Lower lobe of right lung (tissue), 2 donors: ENCODE measurements at places on chromosomes 4 and X.

DNA sequence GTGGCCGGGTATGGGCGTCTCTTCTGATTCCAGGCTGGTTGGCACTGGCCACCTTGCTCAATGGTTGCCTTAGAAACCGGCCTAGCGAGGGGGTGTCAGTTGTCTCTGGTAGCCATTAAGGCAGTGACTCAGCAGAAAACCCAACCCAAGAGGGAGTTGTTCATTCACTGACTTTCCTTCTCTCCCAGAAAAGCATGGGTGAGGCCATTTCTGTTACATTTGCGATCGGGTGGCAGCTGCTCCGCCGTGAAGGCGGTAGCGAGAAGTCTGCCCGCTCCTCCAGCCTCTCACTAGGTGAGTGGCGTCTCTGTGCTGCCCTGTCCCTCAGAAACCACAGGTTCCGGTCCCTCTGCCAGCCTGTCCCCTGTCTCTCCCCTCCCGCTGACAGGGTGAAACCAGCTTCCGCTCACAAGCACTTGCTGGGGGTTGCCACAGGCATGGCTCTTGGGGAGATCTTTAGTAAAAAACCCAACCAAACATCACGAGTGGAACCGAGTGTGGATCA lies 17.4 kb downstream of the IRAK1 start:
- DNase-seq = peak; percentile 70

- no peak for DNase-seq
These were observed 85.5 kb downstream of the CAMK2D start for GRCh38 chr4:113675731-113676697.

DNA sequence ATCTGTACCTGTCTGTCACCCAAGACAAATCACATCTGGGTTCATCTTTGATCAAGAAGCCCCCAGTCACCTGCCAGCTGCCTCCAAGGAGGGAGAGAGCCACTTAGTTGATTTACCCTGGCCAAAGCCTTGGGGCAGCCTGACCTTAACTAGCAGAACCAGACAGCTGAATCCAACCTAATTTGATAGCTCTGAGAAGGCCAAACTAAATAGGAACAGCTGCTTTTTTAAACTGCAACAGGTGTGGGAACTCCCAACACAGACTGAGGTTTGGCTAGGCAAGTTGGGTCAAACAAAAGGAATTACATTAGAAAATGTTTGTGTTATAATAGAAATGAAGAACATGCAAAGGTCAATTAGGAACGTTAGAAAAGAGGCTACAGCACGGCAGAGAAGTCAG lies 375.7 kb downstream of the NLGN4X start:
- DNase-seq = no peak

- DNase-seq = no peak
These were observed 135.6 kb upstream of the CXXC4 start for GRCh38 chr4:104630272-104630671.

GRCh38 chr4:183770906-183771305 lies 111.8 kb downstream of the TRAPPC11 start:
- no peak for DNase-seq

DNA sequence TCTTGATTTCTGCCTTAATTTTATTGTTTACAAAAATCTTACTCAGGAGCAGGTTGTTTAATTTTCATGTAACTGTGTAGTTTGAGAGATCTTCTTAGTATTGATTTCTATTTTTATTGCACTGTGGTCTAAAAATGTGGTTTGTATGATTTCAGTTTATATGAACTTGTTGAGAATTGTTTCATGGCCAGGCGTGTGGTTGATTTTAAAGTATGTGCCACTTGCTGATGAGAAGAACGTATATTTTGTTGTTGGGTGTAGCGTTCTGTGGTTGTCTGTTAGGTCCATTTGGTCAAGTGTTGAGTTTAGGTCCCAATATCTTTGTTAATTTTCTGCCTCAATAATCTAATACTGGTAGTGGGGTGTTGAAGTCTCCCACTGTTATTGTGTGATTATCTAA lies 996.8 kb downstream of the PCDH19 start:
- DNase-seq = no peak

DNA sequence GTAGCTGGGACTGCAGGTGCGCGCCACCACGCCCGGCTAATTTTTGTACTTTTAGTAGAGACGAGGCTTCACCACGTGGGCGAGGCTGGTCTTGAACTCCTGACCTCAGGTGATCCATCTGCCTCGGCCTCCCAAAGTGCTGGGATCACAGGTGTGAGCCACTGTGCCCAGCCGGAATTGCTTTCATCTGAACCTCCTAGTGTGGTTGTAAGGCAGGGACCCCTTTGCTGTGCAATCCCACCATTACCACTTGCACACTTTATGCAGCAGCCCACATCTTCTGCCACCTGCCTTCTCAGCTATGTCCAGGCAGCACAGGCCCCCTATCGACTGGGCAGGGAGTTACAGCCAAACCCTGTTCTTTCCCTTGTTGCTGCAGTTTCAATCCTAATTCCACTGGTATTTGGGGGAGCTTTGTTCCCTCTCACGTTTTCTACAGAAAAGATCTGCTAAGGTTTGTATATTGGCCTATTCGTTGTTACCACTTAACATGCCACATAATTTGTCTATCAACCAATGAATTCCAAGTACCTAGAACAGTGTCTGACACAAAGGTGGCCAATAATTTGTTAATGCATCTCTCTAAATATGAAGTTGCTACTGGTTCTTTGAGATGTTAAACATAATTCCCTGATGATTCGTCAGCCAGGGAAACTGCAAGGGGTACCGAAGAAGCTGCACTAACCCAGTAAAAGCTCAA lies 6.5 kb downstream of the RPL39 start:
- no peak for DNase-seq

- no peak for DNase-seq
These were observed 30.5 kb downstream of the GPR50 start for GRCh38 chrX:151206871-151207270.

GRCh38 chrX:149487292-149487691 lies 17.8 kb downstream of the IDS start:
- no peak for DNase-seq

DNA sequence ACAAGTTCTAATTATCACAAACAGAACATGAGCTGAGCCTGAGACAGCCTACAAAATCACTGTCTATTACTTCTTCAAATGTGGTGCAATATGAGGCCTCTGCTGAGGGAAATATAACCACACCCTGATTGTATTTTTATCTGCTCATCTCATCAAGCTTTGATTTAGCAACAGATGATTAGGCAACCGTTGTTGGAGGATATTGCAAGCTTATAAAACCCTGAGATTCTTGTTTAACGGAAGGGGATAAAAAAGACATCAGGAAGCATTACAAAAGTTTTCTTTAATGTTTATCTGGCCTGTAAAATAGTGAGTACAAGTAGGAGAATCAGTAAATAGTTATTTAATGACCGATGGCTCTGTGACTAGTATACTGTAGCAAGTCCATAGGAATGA lies 108.5 kb downstream of the ZNF330 start:
- no peak for DNase-seq

DNA sequence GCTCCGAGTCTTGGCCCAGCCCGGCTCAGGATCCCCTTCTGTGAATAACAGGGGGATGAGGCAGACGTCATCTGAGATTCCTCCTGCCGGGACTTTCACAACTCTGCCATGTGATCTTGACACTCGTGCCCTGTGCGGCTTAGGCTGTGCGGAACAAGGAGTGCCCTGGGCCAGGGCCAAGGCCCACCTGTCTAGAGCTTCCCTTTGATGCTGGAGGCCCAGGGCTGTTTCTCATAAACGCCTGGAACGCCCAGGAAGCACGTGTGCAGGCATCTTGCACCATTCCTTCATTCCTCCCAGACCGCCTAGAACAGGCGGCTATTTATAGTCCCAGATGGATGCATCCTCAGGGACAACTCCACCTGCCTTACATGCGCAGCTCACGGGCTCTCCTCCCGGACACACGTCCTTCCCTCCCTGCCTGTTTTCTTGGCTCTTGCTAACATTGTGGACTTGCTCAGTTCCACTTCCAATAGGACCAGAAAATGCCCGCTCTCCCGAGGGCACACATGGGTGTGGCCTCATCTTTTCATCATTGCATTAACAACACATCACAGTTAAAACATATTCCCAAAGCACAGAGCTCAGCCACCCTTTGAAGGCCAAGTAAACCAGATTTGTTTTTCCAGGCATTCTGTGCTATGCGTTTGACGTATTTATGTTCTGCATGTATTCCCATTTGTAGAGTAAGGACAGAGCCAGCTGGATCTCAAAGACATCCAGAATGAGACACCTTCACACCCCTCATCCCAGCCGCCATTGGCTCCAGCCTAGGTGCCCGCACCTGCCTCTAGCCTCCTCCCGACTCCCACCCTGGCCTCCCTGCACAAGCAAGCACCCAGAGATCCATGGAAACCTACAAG lies 57.2 kb downstream of the ABLIM2 start:
- DNase-seq = peak; percentile 72

GRCh38 chr4:182306792-182307507 lies 63.7 kb downstream of the TENM3 start:
- no peak for DNase-seq

DNA sequence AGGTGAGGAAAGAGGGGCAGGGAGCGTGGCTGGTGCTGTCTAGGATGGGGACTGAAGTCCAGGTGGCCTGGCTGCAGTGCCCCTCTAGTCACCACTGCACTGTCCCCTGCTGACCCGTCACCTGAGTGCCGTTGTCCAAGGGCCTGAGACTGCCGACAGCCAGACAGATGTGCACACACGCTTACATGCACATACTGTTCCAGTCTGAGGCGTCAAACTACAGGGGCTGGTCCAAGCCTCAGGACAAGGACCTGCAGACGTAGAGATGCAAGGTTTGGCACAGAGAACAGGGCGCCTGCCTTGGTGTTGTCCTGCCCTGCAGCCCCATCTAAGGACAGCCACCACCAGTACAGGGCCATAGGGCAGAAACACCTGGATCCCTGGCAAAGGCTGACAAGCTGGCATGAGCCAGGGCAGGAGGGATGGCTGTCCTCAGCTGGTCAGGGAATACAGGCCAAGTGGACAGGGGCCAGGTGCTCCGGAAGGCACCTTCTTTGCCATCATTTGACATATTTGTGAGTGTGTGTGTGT lies 1.7 kb downstream of the SLC2A9 start:
- no peak for DNase-seq

- no peak for DNase-seq
These were observed 9.4 kb downstream of the NUDT6 start for GRCh38 chr4:122912810-122913575.

- peak; percentile 44 for DNase-seq
These were observed 343.7 kb downstream of the MID1IP1 start for GRCh38 chrX:39144956-39145355.

- no peak for DNase-seq
These were observed 60.8 kb downstream of the REPS2 start for GRCh38 chrX:17007134-17007768.

GRCh38 chr4:149795256-149795655 lies 20.4 kb downstream of the IQCM start:
- no peak for DNase-seq

- DNase-seq = no peak
These were observed 20.4 kb upstream of the DCHS2 start for GRCh38 chr4:154511981-154512380.

DNA sequence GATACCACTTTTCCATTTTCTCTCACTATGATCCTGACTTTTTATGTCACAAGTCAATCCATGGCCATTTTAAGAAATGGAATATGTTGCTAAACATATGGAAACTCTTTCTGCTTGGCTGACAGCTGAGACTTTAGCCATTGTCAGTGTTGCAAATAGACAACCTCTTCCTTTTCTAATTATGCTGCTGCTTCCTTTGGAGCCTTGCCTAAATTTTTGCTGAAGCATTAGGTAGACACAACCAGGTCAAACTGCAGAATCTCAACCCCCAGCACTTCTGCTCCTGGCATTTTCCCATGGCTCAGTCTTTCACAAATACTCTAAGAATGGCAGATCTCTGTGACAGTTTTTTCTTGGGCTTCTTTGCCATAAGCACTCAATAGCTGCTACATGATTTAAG lies 543.3 kb downstream of the GRID2 start:
- DNase-seq = no peak

- DNase-seq = no peak
These were observed 127.4 kb upstream of the SFRP2 start for GRCh38 chr4:153916273-153916755.

DNA sequence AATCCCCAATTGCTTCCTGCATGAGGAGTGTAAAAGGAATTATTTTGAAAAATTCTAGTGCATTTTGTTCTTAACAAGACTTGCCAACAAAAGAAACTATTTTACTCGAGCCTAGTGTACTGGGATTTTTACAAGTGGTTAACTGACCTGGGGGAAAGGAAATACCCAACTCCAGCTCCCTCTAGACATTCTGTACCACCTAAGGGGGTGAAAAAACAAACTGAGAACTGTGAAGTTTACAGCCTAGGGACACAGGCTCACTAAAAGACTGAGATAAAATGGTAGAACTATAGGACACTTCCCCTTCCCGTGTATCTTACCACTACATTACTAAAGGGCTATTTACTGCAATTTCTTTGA lies 2.6 kb upstream of the ADH5 start:
- no peak for DNase-seq

DNA sequence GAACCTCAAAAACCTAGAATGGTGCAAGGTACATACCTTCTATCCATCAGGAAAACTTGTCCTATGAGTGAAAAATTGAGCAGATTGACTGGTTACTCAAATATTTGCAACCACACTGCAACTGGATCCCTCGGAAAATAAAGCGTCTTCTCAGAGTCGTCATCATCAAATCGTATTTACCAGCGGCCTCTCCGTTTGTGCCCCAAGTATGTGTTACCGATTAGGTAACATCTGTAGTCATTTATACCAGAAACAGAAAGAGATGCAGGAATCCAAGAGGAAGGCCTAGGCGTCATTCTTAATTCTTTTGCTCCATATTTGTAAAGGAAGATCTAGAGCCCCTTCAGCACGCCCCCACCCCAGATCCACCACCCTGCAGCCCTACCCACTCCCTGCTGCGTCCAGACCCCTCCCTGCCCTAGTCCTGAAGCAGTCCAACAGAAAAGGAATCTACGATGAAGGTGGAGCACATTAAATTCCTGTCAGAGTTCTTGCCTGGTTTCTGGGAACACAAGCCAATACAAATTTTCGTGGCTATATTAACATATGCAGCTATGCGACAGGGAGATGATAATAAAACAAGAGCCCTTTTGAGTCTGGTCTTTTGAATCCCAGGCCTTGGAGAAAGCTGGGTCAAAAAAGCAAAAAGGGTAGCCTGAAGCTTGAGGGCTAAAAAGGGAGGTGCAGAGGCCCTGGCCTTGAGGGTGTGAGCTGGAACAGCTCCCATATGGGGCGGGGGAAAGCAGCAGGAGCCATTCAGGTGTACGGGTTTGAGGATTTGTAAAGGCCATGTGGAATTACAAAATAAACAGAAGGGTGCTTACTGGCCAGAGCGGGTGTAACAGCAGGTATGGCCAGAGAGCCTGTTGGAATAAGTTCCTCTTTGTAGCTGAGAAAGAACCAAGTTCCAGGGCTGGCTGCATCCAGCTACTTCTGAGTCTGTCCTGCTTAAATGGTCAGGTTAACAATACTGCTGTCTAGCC lies 77.0 kb downstream of the ZNF827 start:
- DNase-seq = peak; percentile 61

DNA sequence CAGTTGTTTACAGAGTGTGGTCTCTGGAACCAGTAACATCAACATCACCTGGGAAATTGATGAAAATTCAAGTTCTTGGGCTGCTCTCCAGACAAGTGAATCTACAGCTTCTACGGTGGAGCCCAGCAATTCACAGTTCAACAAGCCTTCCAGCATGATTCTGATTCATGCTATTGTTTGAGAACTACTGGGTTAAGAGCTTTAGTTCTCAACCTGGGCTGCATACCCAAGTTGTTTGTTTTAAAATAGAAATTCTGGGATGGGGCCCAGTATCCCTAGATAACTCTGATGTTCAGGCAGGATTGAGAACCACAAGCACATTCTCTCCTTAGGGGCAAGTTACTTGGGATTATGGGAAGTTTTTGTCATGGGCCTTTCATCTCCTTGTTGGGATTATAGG lies 37.9 kb upstream of the PGK1 start:
- no peak for DNase-seq

- DNase-seq = no peak
These were observed 6.9 kb upstream of the AFF1 start for GRCh38 chr4:86927843-86928395.
